ENCODE measurements at places on chromosomes 3 and 15.

- no peak for DNase-seq
Measured at GRCh38 chr15:77219841-77220240, 148.9 kb upstream of the TSPAN3 start.

GRCh38 chr3:57654267-57654666 is 38.6 kb downstream of the DENND6A start:
- DNase-seq, result no peak

- no peak for DNase-seq
Measured at GRCh38 chr3:50524746-50525145, 21.3 kb upstream of the CACNA2D2 start.

DNA sequence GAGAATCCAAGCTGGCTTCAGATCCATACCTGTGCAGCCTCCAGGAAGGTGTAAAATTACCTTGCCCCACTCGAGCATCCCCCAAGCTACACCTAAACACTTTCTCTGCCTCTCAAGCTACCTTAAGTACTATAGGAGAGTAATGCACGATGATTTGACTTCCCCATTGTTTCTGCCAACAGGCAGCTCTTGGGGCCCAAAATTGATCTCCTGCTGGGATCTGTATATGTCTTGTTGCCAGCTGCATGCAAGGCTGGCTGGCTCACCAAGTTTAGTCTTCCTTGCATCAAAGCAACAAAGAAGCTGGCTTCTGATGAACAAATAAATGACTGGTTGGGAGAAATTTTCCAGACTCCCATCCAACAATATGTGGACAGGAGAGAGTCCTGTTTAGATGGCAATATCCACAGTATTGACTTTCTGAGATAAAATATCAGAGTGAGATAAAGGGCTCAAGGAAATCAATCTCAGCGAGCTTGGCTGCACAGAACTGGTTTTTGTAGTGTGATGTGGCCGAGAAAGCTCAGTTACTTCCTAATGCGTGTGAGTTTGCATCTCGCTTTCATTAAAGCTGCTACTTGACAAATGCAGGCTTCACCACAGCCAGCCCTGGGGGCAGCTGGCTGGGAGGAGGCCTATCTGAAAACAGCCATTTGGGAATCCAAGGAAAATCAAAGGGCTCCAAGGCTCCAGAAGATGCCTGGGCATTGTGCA is 140.7 kb downstream of the MINAR1 start:
- no peak for DNase-seq

DNA sequence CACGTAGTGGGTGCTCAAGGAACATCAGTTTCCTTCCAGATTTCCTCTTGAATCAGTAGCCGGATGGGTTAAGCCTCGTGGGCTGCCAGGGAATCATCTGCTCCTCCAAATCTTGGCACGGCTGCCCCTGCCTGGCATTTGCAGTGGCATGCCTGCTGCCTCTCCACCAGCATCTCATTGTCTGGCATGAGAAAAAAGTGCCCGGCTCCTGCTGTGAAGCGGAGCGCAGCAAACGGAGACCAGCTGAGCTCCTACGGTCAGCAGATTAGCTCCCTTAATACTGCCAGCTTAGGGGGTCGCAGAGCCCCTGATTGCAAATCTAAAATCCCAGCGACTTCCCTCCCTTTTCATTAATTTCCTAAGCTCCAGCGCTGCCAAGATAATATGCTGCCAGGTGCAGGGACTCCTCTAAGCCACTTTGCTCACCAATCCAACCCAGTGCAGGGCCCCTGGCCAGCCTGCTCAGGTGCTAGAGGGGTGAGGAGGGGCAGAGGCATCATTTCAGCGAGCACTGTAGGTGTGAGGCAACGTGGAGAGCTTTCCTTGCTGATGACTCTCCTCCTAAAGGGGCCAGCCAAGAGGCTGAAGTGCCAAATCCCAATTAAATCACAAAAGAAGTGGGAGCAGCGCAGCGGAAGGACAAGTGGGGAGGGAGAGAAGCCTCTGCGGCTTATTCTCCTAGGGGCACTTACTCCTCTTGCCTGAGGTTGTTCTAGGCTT is 49.6 kb upstream of the ST8SIA2 start:
- no peak for DNase-seq

DNA sequence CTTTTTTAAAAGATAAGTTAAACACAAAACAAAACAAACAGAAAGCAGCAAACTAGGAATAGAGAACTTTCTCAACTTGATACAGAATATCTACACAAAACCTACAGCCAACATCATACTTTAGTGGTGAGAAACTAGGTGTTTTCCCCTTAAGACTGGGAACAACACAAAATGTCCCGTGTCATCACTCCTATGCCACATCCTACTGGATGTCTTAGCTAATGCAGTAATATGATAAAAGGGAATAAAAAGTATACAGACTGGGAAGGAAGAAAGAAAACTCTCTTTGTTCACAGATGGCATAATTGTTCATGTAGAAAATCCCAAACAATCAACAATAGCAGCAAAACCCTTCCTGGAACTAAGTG is 45.9 kb downstream of the TMEM45A start:
- no peak for DNase-seq

GRCh38 chr3:48569808-48570450 is 6.3 kb upstream of the UCN2 start:
- DNase-seq, result no peak

DNA sequence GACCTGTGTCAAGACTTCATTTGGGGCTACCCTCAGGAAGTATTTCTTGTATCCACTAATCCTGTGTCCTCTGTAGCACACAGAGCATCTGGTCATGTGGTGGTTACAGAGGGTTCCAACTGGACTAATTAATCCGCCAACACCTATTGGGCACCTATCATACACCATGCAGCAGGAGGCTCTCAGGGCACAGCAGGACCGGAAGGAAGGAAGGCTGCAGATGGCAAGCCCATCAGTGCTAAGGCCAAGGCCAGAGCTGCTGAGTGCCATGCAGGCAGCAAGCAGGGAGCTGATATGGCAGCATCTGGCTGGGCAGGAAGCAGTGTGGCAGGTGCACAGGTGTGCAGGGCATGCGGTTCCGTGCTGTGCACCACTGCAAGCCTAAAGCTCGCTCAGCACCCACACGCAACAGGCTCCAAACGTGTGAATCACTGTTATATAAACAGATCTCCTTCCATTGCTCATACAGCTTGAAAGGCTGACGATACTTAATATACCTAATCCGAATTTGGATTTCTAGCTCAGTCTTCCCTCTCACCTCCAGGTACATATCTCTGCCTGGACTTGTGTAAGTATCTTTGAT is 64.4 kb upstream of the SNRPA1 start:
- DNase-seq, result no peak

DNA sequence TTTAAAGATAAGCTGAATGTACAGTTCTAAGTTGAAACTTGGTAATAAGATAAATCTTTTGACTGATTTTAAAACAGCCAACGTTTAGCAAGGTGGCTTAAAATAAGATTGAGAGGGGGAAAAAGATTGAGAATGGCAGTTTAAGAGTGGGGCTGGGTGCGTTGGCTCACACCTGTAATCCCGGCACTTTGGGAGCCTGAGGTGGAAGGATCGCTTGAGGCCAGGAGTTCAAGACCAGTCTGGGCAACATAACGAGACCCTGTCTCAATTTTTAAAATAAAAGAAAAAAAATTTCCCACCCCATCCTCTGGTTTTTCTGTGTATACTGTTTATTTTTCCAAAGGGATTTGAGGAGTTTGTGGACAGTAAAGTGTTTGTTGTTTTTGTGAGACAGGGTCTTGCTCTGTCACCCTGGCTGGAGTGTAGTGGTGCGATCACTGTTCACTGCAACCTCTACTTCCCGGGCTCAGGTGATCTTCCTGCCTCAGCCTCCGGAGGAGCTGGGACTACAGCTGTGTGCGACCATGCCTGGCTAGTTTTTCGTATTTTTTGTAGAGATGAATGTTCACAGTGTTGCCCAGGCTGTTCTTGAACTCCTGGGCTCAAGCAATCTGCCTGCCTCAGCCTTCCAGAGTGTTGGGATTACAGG is 3.0 kb downstream of the MAPK6 start:
- no peak for DNase-seq

- DNase-seq, result no peak
Measured at GRCh38 chr15:78630886-78631633, 9.9 kb downstream of the CHRNB4 start.

DNA sequence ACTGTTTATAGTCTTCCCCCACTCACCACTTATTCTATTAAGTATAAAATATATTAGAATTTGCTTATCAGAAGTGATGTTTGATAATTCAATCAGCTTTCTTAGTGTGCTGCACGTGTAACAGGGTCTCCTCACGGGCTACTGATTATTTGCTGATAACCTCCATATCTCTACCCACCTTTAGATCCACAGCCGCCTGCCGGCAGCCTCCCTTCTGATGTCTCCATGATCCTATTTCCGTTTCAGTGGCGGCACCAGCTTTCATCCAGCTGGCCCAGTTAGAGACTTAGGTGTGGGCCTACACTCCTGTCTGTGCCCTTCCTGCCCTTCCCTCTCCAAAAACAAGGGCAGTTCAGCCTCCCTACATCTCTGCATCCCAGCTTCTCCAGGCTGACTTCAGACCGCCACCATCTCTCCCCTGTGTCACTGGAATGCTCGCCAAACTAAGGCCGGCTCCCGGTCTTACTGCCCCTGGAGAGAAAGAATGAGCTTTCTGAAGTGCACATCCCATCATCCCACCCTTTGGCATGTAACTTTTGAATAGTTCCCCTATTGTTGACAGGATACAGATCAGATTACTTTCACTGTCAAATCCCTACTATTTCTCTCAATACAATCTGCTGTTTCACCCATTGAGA is 76.6 kb upstream of the PRTG start:
- no peak for DNase-seq

DNA sequence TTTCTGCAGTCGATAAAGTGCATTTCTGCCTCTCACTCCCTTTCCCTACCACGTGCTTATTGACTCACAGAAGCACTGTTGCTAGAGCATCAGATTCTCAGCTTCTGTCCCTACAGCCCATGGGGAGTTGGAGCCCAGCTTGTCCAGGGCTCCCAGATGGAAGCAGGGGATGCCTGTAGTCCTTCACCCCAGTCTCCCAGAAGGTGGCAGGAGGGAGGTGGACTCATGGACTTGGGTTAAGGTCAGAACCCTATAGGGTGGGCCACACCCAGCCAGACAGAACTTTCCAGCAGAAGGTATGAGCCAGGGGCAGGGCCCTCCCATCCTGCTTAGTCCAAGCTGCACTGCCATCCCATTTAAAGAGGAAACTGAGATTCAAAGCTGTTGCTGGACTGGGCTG is 33.1 kb upstream of the SEMA3F start:
- DNase-seq, result no peak

DNA sequence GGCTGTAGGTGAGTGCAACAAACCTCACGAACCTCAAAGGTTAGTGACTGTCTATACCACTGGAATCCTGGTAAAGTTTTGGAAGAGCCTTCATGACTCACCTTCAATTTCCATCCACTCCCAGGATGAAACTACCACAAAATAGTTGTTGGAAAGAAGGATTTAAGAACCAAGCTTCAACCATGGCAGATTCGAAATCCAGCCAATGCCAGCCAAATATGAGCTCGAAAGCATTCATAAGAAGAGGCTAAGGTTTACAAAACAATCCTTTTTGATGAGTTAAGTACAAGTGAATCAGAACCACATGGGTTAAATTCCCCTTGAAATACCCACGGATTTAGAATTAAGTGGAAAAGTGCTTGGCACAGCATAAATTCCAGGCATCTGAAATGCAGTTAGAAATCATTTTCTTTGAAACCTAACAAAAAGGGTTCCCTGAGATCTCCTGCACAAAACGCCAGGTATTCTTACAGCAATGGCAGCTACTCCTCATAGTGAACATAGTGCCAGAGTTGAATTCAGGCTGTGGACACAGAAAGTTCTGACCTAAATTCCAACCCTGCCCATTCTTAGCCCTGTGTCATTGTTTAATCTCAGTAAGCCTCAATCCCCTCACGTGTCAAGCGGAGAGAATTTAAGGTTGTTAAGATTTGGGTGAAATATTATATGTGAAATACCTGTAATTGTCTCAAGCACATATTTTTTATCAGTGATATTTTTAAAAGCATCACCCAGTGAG is 89.2 kb downstream of the FBN1 start:
- no peak for DNase-seq

- DNase-seq, result no peak
Measured at GRCh38 chr3:29202378-29202777, 78.5 kb upstream of the RBMS3 start.

GRCh38 chr15:25990220-25990619 is 127.1 kb upstream of the ATP10A start:
- DNase-seq, result no peak

GRCh38 chr3:141710888-141711616 is 27.0 kb upstream of the RNF7 start:
- no peak for DNase-seq

DNA sequence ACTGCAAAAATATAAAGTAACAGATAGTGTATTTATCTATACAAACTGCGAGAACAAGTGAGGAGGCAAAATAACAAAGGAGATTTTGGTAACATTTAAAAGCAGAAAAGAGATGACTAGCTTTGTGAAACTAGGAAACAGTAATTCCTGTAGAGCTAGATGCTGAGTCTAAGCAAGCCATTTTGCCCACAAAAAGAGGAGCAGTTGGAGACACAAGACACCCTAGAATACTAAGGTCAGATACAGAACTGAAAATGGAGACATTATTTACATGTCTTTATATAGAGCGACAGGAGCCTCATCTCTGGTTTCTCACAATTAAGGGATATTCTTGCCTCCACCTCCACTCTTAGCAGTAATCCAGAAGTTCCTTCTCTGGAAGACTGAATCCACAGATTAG is 732.4 kb upstream of the GBE1 start:
- no peak for DNase-seq

DNA sequence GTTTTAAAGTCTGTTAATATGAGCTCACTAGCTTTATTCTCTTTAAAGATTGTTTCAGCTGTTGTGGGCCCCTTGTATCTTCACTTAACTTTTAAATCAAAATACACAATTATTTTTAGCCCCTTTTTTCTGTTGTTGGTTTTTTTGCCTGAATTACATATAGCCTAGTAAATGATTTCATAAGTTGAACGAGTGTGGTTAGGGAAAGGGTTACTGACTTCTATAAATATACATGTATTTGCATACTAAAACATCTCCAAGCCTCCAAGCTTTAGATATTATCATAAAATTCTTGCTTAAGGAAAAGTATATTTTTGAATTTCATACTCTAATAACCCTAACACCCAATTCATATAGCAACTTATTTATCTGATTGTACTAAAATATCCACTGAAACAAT is 73.2 kb upstream of the ARL6 start:
- DNase-seq, result no peak

DNA sequence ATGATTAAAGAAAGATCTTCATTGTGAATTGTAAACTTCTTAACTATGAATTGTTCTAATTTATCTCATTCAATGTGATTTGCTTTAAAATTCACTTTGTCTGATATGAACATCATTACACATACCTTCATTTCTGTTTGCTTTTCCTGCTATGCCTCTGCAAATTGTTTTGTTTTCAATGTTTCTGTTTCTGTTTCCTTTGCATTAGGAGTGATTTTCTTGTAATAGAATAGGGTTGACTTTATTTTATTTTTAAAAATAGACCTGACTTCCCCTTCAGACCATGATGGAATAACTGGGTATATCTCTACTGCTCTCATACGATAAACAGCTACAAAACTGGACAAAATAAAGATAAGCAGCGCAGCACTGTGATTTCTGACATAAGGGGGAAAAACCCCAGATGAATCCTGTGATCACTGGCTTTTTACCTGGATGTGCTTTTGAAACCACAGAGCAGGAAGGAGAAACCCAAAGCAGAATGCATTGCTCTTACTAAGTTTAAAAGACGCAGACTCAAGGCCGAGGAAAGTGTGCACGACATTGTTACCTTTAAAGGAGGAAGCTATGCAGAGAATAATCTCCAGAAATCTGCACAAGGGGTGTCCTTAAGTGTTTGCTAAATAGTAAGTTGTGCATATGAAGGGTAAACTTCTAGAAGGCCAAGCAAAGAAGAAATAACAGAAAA is 420.2 kb downstream of the TBC1D5 start:
- no peak for DNase-seq

All from Kasumi-1 (cell line).